ENCODE measurements at places on chromosomes 4 and X.

DNA sequence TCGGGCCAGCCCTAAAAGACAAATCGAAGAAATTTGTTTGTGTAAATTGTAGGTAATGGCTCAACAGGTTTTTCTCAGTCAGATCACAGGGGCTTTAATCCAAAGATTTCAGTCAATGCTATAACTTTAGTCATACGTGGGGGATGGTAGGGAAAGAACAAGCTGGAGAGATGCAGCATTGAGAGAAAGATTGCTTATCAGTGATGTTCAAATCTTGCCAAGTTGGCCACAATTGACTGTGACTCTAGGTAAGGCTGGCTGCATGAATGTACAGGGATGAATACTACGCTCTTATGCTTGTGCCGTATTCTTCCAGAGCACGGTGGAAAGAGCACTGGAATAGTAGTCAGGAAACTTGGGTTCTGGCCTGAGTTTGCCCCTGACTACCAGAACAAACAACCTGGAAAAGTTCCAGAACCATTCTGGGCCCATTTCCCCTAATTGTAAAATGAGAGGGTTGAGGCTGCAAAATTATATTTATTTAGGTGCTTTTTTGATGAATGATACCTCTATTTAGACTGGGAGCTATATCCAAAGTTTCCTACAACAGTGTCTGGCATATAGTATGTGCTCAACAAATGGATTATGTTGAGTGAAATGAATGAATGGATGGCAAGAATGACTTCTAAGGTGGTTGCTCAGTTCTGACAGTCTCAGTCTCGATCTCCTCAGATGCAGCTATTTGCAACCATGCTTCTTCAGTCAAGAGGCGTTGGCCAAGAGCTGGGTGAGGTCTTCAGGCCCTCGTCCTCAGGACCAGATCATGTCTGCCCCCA lies 44.4 kb downstream of the TSC22D3 start:
- DNase-seq = no peak

DNA sequence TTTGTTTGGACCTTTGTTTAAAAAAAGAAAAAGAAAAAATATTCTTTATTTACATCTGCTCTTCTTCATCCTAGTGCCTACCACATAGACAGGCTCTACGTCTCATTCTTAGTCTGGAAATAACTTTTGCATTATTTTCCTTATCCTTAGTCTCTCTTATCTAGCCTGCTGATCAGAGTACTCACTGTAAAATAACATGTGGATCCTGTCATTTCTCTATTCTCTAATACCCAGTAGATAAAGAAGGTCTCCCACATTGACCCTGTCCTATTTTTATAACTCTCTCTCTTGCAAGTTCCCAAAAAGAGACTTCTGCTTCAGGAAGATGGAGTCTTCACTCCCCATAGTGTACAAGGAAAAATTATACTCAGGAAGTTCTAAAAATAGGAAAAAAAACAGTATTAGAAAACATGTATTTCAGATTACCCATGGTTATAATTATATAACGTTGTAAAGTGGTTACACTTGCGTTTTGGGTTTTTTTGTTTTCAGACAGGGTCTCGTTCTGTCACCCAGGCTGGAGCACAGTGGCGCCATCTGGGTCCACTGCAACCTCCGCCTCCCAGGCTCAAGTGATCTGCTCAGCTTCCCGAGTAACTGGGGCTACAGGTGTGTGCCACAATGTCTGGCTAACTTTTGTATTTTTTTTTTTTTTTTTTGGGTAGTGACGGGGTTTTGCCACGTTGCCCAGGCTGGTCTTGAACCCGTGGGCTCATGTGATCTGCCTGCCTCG lies 23.8 kb downstream of the ZFX start:
- no peak for DNase-seq

DNA sequence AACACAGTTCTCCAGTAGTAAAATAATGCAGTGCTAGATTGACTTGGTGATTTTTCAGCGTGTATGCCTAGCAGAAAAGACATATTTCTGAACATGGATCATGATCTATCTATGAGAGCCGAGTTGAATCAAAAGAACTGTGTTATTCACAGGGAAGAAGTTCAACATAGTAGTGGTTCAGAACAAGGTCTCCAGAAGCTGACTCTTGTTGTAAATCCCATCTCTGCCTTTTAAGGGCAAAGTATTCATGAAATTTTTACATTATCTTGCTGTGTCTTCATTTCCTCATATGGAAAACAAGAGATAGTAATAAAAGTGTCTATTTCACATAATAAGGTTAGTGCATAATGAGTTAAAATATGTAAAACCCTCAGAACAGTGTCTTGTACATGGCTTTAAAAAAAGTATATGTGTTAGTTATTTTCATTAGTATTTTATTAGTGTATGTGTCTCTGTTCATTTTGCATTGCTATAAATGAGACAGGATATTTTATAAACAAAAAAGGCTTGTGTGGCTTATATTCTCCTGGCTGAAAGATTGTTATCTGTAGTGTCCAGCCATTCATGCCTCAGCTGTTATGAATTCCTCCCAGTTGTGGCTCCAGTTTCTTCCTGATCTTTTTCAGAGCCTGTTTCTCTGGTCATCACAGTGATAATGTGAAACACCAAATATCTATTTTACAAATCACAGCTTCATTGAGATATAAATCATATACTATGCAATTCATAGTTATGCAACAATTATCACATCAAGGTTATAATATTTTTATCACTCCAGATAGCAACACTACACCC lies 1351.2 kb downstream of the STIM2 start:
- DNase-seq = no peak

GRCh38 chrX:11461201-11462001 lies 168.2 kb downstream of the AMELX start:
- DNase-seq = no peak

GRCh38 chr4:158397781-158398180 lies 123.9 kb upstream of the RXFP1 start:
- no peak for DNase-seq
